ENCODE measurements at places on chromosomes 7 and 10.

GRCh38 chr7:67692425-67692824 lies 695.8 kb downstream of the TYW1 start:
- DNase-seq: no peak

GRCh38 chr10:100119726-100120125 lies 38.1 kb upstream of the CPN1 start:
- no peak for DNase-seq

DNA sequence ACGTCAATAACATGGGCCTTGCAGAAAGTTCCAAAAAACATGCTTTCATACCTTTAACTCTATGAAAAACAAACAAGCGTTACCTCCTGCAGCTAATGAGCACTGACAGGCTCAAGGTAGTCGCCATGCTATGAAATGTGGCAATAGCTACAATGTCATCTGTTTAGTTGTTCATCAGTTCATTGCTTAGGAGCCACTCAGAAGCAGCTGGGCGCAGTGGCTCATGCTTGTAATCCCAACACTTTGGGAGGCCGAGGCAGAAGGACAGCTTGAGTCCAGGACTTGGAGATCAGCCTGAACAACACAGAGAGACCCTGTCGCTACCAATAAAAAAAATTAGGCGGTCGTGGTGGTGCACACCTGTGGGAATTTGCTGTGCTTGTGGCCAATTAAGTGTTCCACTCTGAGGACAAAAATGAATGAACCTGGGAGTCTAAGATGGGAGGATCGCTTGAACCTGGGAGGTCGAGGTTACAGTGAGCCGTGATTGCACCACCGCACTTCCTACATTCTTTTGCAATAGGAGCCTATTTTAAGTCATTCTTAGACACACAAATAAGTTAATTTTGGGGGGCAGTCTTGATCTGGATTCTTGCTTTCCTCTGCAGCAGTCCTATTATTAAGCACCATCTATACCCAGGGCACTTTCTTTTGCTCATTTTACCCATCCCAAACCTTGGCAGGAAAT lies 276.2 kb upstream of the KLF14 start:
- no peak for DNase-seq

DNA sequence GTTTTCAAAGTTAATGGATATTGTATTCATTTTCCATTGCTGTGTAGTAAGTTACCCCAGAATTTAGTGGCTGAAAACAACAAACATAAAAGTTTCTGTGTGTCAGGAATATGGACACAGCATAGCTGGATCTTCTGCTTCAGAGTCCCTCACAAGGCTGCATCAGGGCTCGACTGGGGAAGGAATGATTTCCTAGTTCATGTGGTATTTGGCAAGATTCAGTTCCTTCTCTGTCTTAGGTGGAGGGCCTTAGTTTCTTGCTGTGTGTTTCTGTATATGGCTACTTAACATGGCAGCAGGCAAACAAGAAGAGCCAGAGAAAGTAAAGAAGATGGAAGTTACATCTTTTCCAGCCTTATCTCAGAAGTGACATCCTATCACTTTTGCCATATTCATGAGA lies 51.1 kb downstream of the TPST1 start:
- DNase-seq: no peak

DNA sequence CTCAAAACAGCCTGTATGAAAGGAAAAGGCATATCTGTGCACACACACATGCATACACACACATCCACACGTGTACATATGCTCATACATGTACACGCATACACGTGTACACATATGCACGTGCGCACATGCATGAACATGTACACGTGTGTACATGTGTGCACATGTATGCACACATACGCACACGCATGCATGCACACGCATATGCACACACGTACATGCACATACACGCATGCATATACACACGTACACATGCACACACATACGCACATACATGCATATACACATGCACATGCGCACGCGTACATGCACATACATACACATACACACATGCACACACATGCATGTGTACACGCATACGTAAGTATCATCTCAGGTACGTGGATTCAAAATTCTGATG lies 19.4 kb downstream of the DIP2C start:
- no peak for DNase-seq

Measured in NCI-H1694 (cell line).